ENCODE measurements at places on chromosomes 4 and X.

DNA sequence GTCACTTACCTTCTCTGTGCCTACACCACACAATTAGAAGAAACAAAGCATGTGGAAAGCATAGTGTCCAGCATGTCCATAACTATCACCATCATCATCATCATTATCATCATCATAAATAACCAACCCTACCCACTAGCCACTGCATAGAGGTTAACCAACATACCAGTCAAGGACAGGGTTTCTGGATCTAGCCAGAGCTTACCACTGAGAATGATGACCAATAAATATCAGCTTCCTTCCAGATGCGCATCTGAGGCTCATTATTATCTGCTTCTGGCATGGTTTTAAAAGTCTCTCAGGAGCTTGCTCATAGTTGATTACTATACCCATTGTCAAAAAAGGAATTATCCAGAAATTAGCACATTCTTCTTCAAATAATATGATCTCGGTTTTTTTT, 25.5 kb upstream of the MYOZ2 start:
- no peak for DNase-seq

GRCh38 chrX:16712548-16713155, at the start of gene CTPS2:
Gene CTPS2, minus strand, starts transcription at chrX:16712669. Its CDS starts 9,767 bp downstream, at chrX:16702902.
- no peak for DNase-seq

DNA sequence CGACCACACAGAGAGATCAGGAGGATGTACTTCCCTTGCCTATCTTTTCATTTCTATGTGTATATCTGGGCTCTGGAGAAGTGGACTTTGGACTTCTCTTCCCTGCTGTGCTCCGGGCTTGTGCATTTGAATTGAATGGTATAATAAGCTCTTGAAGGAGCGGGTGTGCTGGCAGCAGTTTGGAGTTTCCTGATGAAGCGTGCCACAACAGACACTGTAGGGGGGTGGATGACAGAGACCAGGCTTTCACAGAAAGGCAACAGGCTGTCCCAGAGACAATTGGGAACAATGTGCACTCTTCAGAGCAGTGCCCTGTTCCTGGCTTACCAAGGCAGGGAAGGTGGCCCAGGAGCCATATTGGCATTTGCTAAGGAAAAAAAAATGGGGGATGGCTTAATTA, 170.1 kb downstream of the FRMPD4 start:
- DNase-seq, result no peak

DNA sequence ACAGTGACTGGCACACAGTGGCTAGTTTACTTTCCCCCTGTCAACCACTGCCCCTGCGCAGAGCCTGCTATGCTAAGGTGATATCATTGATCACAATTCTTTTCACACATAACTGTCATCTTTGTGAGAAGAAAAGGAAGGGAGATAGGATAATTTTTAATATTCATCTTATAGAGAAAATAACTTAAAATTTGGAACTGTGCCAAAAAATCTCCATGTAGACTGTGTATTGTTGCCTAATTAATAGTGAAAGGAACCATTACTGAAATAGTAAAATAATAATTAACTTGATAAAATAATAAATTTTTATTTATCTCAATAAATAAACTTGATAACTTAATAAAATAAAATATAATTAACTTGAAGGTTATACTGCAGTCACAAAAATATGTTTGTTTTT, 1069.4 kb downstream of the C4orf33 start:
- DNase-seq, result no peak

- no peak for DNase-seq
Measured at GRCh38 chr4:103567591-103567990, 152.2 kb downstream of the TACR3 start.

GRCh38 chrX:17021851-17022604, 75.6 kb downstream of the REPS2 start:
- DNase-seq, result no peak

- DNase-seq, result no peak
Measured at GRCh38 chr4:152734015-152734698, 45.4 kb downstream of the TIGD4 start.

DNA sequence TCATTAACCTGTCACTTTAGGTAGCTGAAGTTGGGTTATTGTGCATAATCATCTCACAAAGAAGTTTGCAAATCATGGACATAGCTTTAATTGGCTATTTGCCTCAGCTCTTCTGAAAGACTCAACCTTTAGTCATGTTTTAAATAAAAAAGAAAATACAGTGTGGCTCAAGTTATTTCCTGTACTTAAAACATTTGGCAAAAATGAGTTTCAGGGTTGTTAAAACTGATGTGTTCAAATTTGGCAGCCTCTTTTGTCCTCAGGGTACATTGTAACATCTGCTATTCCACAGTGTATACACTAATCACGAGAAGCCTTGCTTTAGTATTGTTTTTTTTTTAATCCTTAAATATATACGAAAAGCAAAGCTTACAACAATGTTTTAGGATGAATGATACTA, 31.5 kb upstream of the HPGD start:
- no peak for DNase-seq

Data from cortex of kidney (tissue), 1 donor.